Cerebellum (tissue), 4 donors: ENCODE measurements at places on chromosomes 1 and 21. TPM values are rescaled to one million over a fixed set of nuclear protein-coding genes. Genes with fewer than 3 reads are reported as not detected.
A peak's percentile ranks its signal among the peaks of the same experiment; 100 is the strongest.

GRCh38 chr21:36545776-36546511, 66.0 kb upstream of the CLDN14 start:
- DNase-seq: no peak

DNA sequence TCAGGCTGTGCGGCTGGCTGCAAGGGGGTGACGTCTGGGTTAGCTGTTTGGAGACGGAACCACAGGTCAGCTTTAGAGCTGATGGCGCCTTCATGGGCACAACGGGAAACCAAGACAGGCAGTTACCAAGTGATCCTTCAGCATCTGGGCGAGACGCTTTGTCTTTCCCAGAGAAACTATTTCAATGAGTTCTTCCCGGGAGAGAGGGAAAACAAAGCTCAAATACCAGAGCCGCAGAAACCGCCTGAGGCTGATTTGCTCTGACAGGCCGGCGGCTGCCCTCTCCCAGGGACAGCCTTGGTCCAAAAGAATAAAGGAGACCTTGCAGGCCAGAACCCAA, 76.5 kb downstream of the CD58 start:
- DNase-seq: no peak

DNA sequence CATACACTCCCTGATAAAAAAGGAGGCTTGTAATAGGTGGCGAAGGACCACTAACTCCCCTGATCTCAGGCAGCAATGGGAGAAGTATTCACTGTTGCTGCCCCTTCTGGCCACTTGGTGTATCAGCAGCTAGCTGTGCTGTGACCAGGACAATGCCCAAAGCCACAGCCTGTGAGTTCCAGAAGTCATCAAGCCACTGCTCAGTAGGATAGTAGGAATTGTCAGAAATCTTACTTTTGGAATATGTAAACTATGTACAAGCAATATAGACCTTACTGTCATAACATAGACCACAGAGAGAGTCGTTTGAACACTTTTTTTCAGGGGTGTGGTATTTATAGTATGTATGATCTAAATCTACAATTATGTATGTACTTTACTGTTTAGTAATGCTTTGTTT, 248.3 kb upstream of the CAMK1G start:
- DNase-seq: peak; percentile 26

- DNase-seq: no peak
Observed at GRCh38 chr1:81264976-81265375, 535.8 kb upstream of the ADGRL2 start.

GRCh38 chr1:23544444-23545389, 13.7 kb upstream of the E2F2 start:
- DNase-seq: peak; percentile 73

DNA sequence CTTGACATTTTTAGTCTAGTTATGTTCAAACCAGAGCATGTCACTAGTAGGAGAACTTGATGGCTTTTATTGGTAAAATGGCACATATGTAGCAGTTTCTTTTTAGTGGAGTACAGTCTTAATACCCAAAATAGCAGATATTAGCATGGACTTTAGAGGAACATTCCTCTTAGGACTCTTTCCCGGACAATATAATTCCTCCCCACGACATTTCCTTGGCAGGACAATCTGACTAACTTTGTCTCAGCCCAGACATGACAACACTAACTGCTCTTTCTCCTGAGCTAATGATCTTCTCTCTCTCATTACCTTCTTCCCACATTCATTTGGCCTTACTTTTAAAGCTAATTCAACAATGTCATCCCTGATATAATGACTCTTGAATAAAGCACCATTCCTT, 62.5 kb downstream of the ADAMTS1 start:
- no peak for DNase-seq

DNA sequence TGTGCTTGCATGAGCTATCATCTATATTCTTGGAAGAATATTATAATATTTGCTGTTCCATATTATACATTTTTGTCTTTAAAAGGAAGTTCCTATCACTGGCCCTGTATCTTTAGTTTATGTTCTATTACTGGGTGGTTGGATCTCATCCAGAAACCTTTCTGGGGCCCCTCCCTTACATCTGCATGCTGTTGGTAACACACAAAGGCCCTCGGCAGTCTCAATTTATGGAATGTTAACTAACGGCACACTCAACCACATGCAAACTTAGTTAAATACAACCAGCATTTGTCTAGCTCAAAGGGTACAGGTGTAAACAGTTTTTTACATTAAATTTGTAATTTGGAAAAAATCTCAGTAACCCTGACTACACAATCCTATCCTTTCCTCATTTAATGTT, 9.7 kb upstream of the HYI start:
- no peak for DNase-seq

DNA sequence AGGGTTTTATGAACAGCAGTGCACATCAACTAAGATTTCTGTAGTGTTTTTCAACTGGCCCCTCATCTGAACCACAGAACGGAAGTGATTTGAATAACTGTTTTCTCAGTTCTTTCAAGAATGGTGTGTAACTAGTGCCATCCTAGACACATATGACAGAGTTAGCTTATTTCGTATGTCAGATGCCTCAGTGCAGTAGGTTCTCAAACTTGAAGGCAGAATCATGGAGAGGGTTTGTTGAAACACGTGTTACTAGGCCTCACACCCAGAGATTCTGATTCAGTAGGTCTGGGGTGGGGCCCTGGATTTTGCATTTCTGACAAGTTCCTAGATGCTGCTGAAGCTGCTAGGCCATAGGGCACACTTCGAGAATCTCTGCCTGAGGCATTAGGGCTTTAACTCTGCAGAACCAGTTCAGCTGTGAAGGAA, 49.0 kb downstream of the SCCPDH start:
- no peak for DNase-seq

GRCh38 chr1:109877317-109877771, 33.3 kb upstream of the CSF1 start:
- no peak for DNase-seq

DNA sequence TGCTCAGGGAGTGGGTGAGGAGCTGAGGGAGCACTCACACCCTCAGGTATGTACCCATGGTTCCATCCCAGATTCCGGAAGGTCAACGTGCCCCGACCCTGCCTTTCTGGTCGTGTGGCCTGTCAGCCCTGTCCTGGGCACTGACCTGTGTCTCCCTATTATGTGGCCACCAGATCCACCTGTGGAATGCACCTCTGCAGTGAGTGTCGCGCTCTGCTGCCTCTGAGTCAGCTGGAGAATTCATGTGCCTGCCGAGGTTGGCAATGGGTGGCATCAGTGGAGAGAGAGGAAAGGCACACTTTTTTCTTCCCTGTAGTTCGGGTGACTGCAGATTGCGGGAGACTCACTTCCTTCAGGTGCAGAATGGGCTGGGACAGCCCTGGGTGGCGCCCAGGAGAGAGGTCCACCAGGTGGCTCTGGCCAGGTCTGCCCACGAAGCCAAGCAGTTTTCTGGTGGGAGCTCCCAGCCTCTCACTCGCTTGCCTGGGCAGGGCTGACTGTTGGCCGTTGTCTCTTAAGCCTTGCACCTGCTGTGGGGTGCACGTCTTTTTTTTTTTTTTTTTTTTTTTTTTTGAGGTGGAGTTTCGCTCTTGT, 176.1 kb upstream of the TMEM51 start:
- no peak for DNase-seq

DNA sequence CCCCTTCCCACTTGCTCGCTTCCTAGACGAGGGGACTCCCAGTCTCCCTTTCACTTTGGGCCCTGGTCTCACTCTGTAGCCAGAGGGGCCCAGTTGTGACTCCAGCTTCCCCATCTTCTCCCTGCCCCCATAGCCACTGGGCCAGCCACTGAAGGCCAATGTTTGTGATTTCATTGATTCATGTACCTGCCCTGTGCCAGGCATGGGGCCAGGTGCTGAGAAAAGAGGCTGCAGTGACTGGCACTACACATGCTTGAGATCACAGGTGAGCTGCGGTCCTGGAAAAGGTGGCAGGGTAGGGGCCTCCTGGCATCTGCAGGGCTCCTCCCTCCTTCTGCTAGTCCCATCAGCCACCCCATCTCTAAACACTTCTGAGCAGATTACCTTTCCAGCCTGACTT, 345.3 kb upstream of the VAMP3 start:
- no peak for DNase-seq

FLG gene
- total RNA-seq: under 0.01 TPM

SPRR2A gene
- total RNA-seq: not detected

HHIPL2 gene
- 0.36 TPM for total RNA-seq

HSD3B1 gene
- not detected for total RNA-seq

GRIK3 gene
- 21.6 TPM for total RNA-seq

SYF2 gene
- 22.0 TPM for total RNA-seq

LCE1F gene
- not detected for total RNA-seq
